ENCODE measurements at places on chromosomes 13 and 19.

GRCh38 chr13:77306458-77306857, 20.4 kb downstream of the MYCBP2 start:
- DNase-seq: no peak

DNA sequence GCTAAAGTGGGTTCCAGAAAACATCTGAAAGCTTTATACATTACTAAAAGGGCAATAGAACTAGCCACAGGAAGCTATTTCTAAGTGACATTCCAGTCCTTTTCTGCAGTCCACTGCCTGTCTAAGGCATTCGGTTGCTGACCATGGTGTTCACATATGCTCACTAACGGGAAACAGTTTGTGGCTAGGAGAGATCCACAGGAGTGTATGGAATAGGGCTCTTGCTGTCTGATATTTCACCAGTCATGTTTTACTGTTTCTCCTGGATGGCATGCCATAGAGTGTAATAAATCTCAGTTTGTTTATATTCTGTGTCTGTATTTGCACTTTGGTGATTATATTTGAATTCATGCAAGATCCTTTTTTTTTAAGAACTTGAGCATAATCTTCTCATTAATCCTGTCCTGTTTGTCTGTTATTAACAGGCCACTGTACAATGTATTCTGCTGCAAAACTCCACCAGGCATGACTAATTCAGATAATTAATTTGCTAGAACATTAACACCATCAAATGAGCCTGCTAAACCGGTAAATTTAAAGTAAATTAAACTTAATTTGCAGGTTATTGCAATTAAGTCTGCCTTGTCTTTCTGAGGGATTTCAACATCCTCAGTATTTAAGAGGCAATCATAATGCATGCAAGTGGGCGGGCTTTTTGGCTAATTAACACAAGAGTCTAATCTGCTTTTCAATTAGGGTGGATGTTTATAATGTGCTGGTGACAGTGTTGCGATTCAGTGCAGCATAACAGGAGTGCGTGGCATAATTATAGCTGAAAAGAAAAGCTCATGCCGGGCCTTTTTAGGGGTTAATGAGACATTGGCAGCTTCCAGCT, 201.3 kb downstream of the POU4F1 start:
- no peak for DNase-seq

GRCh38 chr13:48233046-48233888, at the start of gene ITM2B:
TSS of gene ITM2B (plus strand) at chr13:48233206. CDS start at chr13:48233361, 155 bp downstream.
- DNase-seq: peak; percentile 68

- peak; percentile 11 for DNase-seq
Observed at GRCh38 chr19:43595605-43595998, 332 bp downstream of the IRGQ start.

- DNase-seq: no peak
Observed at GRCh38 chr19:15268928-15269253, 36.6 kb upstream of the EPHX3 start.

DNA sequence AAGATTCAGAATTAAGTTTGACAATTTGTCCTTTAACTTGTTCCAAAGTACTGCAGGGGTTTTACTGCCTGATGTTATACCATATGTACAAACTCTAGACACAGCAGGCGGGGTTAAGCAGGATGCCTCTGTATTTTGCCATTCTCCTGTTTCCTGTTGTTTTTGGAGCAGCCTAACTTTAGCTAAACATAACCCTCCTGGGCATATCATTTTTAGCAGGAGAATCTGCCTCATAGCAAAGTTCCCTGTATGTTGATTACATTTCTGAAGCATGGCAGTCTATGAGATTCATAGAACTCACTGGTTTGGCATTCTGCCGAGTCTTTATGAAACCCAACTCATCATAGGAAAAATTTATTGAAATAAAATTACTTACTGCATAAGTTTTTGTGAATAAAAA, 5.2 kb downstream of the LHFPL6 start:
- no peak for DNase-seq

GRCh38 chr13:49367640-49368422, 76.0 kb downstream of the CAB39L start:
- DNase-seq: no peak

DNA sequence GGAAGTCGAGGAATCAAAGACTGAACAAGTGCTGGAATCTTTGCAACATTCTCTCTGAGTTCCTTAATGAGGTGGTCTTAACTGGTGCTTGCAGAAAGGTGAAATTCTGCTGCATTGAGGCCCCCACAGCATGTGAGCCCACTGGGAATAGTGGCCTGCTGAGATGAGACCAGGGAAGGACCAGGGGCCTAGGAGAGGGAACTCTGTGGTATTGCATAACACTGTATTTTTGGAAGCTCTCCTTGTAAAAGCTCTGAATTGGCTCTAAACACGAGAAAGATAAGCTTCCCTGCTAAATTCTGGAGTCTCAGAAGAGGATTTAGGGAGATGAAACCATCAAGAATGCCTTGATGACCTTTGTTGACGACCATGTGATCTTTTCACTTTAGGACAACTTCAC, 100.4 kb upstream of the TSC22D1 start:
- DNase-seq: no peak

GRCh38 chr13:110921695-110922094, 6.8 kb upstream of the ANKRD10 start:
- DNase-seq: no peak

DNA sequence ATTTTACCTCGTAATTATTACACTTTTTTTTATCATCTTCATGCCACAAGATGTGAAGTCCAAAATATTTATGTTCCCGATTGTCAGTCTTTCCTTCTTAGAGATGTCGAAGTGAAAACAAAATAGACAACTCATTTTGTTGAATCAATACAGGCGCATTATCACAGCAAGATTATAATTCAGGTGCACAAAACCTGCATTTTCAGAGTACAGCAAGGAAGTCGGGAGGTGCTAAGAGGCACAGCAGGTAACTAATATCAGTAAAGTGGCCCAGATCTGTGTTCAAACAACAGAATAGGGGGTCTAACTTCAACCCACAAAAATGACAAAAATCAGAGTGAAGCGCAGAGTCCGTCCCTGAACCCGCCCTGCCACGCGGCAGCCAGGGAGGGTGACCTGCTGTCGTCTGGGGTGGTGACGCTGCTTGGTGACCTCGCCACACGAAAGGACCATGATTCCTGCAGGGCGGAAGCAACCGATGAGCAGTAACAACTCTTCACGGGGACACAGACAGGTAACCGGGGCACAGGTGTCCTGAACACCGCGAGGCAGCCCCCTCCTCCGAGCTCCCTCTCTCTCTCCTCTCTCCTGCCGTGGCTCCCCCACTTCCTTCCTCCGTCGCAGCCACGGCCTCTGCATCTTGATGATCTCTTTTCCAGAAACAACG, 50.9 kb upstream of the SPACA7 start:
- DNase-seq: no peak

DNA sequence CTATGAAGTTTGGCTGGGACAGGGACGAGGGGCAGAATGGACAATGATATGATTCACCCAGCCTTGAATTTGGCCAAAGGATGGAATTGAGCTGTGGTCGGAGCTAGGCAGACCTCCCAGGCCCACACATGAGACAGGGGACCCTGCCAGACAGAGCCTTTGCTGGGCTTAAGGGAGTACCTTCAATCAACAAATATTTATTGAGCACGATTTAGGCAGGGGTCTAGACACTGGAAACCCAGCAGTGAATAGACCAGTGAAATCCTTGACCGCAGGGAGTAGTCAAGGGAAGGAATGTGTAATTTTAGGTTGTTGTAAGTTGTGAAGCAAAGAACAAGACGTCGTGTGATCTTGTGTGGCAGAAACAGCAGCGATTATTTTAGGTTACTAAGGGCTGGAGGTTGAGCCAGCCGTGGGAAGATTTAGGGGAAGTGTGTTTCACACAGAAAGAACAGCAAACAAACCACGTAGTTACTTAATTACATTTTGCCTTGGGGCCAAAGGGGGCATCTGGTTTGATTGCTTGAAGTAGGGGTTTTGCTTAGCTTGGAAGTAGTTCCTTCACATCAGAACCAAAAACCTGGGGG, 16.9 kb upstream of the AP1M2 start:
- no peak for DNase-seq

GRCh38 chr13:73465617-73465971, 406.8 kb downstream of the KLF5 start:
- no peak for DNase-seq

- no peak for DNase-seq
Observed at GRCh38 chr19:44305457-44305856, 632 bp upstream of the ZNF235 start.

DNA sequence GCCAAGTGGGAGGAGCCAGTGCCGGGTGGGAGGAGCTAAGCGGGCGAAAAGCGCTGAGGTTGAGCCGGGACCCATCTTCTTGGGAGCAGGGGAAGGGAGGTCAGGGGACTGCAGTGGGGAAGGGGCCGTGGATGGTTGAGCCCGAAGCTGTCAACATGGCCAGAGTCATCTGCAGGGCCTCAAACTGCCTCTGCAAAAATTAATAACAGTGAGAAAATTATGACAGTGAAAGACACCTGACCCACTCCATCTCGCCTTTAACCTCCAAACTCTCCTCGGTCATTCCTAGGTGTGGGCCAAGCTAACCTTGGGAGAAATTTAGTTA, 30.1 kb downstream of the ZNF557 start:
- DNase-seq: no peak

- DNase-seq: no peak
Observed at GRCh38 chr13:42409075-42409474, 137.1 kb downstream of the AKAP11 start.

GRCh38 chr13:50731400-50731799, 112.1 kb downstream of the DLEU7 start:
- no peak for DNase-seq

DNA sequence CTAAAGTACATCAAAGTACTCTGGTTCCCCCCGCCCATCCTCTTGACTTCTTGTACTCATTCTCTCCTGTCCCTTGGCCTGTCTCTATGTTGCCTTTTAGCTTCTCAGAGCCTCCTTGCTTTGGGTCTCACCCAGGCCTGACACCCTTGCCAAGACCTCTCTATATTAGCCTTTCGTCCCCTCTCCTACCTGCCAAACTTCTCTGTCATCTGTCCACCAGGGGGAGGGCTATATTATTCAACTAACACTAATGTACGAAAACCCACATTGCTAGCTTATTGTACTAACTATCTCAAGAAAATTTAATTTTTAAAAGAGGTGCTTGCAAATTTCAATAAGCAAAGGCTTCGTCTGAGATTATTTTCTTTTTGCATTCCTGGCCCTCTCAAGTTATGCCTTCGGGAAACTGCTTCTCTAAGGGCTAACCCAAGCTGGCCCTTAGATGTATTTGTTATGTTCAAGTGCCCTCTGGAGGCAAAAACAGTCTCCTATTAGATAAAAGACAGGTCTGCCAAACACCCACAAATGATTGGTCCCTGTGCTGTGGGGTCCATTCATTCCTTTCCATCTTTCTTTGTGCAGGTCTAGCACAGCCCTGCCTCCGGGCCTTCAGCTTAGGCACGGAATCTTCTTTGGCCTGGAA, 6.3 kb upstream of the MRPS31 start:
- DNase-seq: peak; percentile 70

- no peak for DNase-seq
Observed at GRCh38 chr19:56133858-56134653, 7.0 kb upstream of the ZNF444 start.

GRCh38 chr13:90706631-90707030, 640.9 kb upstream of the MIR17HG start:
- no peak for DNase-seq

DNA sequence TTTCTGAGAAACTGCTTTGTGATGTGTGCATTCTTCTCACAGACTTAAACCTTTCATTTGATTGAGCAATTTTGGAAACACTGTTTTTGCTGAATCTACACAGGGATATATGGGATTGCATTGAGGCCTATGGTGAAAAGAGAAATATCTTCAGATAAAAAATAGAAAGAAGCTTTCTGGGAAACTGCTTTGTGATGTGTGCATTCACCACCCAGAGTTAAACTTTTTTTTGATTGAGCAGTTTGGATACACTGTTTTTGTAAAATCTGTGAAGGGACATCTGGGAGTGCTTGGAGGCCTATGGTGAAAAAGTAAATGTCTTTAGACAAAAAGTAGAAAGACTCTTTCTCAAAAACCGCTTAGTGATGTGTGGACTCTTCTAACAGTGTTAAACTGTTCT, 1683.8 kb downstream of the UQCRFS1 start:
- DNase-seq: no peak

DNA sequence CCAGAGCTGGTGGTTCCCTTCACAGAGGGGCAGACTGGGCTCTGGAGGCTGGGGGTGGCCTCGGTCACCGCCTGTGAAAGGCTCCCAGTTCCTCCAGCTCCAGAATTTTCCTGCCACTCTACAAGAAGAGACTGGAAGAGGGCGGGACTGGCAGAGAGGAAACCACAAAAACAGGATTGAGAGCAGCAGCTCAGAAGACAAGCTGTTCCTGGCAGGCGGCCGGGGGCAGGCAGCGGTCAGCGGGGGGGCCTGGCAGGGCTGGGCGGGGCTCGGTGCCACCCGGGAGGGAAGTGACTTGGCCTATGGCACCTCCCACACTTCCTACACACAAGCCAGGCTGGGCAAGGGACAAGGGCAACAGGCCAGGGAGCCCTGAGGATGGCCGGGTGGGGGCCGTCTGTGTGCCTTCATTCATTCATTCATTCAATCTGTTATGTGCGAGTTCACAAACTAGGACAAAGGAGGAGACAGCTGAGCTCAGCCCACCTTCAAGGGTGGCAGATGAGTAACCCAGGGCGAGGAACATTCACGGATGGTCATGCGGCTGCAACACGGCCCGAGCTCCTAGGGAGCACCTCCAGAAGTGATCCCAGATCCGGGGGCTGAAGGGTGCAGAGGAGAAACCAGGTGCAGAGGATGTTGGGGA, 16.9 kb upstream of the BTBD2 start:
- peak; percentile 95 for DNase-seq

GRCh38 chr13:32707471-32707870, 121.2 kb downstream of the PDS5B start:
- no peak for DNase-seq

- DNase-seq: no peak
Observed at GRCh38 chr13:36143738-36144137, 12.6 kb upstream of the DCLK1 start.

DNA sequence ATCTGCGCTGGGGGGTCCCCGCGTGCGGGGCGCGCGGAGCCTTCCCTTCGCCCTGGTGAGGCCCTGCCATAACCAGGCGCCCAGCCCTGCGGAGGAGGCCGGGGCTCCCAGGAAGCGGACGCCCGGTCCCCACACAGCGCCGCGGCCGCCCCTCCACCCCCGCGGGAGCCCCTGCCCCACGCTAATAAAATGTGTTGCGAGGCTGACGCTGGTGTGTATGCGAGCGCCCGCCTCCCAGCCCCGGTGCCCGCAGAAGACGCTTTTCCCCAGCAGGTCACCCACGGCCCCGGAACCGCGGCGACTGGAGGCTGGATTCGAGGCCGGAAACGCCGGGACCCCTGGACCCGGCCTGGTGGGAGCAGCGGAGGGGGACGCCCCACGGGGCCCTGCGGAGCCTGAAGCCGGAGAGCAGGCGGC, 12.1 kb upstream of the CDC34 start:
- DNase-seq: no peak

GRCh38 chr13:53028637-53029203, at the start of gene OLFM4:
TSS of gene OLFM4 (plus strand) at chr13:53028813. CDS start at chr13:53028837, 24 bp downstream.
- DNase-seq: no peak

- no peak for DNase-seq
Observed at GRCh38 chr13:59946944-59947343, 216.8 kb downstream of the DIAPH3 start.

- no peak for DNase-seq
Observed at GRCh38 chr19:53037101-53038097, 7.1 kb upstream of the ERVV-2 start.

GRCh38 chr19:48095612-48096175, 14.9 kb downstream of the PLA2G4C start:
- no peak for DNase-seq

GRCh38 chr19:52691215-52691610, 43.6 kb downstream of the ZNF611 start:
- DNase-seq: no peak

- DNase-seq: no peak
Observed at GRCh38 chr13:113135281-113135760, 12.7 kb downstream of the F10 start.

GRCh38 chr13:77696006-77696878, 1.2 kb upstream of the SLAIN1 start:
- no peak for DNase-seq
